ENCODE measurements at places on chromosomes 3 and 15. TPM values are rescaled to one million over a fixed set of nuclear protein-coding genes. Genes with fewer than 3 reads are reported as not detected.
A peak's percentile ranks its signal among the peaks of the same experiment; 100 is the strongest.

DNA sequence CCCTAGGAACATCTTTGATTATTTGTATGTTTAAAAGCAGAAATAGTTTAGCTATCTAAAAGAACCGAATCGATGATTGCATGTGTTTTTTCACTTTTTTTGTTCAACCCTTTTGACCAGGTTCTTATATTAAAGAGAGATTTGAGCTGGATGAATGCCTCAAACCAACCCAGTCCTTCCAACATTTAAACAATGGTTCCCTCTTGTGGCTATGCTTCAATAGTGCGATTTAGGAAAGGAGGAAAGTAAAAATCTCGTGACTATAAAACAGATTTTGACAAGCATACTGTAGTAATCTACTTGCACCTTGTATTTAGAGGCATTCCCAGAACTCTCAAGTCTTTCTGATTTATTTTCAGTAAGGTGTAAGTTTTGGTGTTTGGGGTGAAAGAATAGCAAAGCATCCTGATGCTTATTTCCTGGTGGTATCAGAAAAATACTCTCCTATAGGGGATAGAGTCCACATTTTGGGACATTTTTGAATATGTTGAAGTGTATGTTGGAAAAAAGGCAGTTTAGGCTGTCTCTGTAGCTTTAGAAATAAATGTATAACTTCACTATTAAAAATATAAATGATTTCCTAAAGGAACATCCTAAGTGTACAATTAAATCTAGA is 159.6 kb upstream of the KCNH8 start:
- peak; percentile 26 for DNase-seq

DNA sequence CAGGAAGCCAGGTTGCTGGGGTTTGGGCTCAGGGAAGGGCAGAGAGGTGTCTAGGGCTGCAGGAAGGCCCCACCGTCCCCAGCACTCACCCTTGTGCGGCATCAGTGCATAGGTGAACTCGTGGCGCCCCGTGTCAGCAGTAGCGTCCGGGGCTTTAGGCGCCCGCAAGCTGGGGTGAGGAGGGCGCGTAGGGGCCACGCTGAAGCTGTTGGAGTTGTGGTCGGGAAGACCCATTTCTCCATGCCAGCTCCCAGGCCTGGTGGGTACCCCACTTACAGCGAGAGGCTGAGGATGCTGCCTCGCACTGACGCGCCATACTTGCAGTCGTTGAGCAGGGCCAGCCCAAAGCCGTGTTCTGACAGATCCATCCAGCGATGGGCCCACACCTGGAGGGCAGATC is 9.7 kb downstream of the NEIL1 start:
- DNase-seq, result no peak

Gene C15orf62
- not detected for polyA plus RNA-seq

DNA sequence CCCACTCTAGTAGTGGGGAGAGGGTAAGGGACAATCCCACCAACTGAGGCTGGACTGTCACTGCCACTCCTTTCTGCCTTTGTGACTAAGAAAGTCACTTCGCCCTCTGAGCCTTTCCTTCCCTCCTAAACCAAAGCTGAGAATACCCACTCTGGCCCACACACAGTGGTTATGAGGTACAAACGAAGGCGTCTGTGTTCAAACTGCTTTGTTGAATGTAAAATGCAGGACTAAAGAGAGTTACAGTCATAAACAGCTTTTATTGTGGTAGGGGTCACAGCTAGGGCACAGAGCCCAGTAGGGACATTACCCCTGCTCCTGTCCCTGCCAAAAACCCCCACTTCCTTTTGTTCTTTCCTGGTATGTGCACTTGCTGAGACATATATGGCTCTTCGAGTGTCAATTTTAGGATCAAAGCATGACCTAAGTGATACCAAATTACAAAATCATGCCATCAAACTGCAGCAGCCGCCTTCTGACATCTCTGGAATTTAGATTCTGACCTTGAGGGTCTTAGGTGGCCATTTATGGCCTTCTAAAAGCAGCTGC is 45.1 kb downstream of the CTDSPL start:
- DNase-seq, result no peak

Gene IL12A
- polyA plus RNA-seq, result not detected

GRCh38 chr3:5503136-5503535 is 315.6 kb downstream of the EDEM1 start:
- no peak for DNase-seq

GRCh38 chr15:68386587-68387288 is 45.2 kb downstream of the ITGA11 start:
- no peak for DNase-seq

Gene ISG20
- polyA plus RNA-seq, result 365 TPM

- DNase-seq, result no peak
These were observed 216.4 kb upstream of the DPPA4 start for GRCh38 chr3:109553591-109554371.

GRCh38 chr3:133293397-133294110 is 106.3 kb upstream of the BFSP2 start:
- no peak for DNase-seq

DNA sequence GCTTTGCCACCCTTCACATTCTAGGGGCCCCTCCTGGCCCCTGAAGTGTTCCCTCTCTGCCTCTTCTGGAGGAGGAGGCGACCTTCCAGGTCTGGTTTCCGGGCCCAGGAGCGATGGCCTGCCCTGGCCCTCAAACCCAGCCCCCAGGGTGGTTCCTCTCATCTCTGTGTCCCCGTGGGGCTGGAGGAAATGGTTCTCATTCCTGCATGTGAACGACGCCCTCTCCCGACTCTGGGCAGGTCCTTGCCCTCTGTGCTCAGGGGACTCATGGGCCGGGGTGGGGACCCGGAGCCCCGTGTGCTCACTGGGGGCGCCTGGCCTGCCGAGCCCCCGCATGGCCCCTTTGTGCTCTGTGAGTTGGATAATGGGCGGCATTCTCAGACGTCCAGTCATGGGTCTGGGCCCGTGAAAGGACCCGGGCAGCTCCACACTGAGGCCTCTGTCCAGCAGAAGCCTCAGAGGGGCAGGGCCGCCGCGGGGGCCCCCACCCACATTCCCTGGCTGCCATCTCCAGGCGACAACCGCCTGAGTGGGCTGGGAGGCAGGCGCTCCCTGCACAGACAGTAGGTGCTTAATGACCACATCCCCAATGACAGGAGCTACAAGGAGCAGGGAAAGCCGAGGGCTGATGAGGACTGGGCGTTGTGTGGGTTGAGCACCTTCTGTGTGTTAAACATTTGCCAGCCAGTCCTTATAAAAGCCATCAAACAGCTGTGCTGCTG is 5.5 kb upstream of the PLXND1 start:
- DNase-seq, result no peak

DNA sequence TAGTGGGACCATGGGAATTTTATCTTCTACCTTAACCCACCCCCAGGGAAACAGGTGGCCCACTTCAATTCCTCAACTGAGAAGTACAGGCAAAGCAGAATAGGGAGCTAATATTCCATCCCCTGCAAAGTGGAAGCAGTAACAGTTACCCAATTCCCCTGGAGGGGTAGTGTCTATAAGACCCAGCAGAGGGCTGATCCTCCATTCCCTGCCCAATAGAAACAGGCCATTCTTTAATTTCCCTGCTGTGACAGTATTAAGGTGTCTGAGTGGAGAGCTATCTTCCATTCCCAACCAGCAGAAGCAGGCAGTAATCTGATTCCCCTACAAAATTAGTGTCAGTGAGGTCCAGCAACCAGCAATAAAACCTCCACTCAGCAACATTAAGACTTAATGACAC is 219.8 kb downstream of the ULK4 start:
- DNase-seq, result no peak

GRCh38 chr3:183792976-183793375 is 32.4 kb downstream of the MAP6D1 start:
- DNase-seq, result no peak

Gene OCA2
- polyA plus RNA-seq, result not detected

- no peak for DNase-seq
These were observed 325.4 kb downstream of the UACA start for GRCh38 chr15:70437882-70438451.

Gene GADL1
- polyA plus RNA-seq, result not detected

DNA sequence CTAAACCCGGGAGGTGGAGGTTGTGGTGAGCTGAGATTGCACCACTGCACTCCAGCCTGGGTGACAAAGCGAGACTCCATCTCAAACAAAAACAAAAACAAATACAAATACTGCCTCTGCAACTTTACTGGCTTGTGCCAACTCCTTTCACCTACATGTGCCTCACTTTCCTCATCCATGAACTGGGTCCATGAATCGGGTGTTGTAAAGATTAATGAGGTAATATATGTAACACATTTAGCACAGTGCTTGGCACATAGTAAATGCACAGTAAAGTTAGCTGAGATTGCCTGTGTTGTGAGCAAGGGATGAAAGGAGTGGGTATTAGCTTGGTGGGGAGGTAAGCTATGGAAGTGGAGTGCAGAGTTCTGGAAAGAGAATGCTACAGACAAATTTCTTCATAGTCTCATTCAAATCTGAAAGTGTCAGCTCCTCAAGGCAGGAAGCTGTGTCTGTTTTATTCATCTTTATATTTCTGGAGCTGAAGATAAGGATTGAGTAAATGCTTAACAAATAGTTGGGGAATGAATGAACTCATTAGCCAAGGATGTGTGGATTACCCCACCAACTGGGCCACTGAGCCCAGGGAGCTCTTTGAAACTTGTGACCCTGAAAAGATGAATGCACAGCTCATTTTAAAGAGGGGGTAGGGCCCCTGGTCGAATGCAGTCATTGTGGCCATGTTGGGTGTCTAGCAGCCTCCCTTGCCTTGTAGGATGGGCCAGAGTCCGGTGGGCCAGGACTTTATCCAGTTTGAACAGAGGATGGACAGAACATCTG is 7.7 kb upstream of the CDCP1 start:
- DNase-seq, result no peak

GRCh38 chr3:184506561-184506991 is 55.0 kb upstream of the EPHB3 start:
- no peak for DNase-seq

Gene GPR149
- not detected for polyA plus RNA-seq

DNA sequence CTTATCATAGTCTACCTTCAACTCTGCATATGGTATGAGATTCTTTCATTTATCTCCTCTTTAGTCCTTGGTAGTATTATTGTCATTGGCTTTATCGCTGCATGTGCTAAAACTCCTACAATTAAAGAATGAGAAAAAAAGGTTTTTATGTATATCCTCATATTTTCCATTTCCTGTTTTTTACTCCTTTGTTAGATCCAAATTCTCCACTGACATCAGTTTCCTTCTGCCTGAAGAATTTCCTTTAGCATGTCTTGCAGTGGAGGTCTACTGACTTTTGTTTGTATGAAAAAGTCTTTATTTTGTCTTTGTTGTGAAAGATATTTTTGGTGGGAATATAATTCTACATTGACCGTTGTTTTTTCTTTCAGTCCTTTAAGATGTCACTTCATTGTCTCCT is 81.0 kb upstream of the TNIK start:
- no peak for DNase-seq

DNA sequence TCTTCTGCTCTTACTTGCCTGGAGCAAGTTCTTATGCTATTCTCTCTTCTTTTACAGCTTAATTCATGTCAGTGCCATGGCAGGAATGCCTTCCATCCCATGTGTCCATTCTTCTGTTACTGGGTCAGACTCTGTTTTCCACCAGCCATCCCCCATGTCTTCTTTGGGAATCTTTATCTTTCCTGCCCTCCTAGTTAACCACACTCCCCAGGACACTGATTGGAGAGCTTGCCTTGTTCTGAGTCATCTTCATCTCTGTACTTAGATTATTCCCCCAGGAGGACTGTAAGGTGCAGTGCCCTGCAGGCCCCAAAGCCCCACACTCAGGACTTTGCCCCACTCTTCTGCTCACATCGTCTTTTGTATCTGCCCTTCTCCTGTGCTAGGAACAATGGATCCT is 3.6 kb downstream of the ABHD17C start:
- DNase-seq, result no peak

DNA sequence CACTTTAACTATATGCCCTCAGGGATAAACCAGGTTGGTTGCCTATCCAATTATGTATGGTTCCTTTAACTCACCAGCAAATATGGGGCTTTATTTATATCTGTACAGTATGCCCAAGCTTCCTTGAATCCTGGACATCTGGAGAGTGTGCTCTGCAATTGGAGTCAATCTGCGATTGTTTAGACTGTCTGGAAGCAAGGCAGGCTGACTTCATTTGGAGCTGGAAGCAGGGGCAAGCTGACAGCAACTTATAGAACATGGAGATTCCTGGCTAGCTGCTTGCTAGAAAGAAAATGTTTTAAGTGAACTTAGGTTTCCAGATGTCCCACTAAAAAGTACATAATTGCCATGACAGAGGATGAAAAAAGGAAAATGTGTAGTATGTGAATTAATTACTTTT is 63.7 kb upstream of the TPRG1 start:
- no peak for DNase-seq

Gene TMCO5A
- not detected for polyA plus RNA-seq

DNA sequence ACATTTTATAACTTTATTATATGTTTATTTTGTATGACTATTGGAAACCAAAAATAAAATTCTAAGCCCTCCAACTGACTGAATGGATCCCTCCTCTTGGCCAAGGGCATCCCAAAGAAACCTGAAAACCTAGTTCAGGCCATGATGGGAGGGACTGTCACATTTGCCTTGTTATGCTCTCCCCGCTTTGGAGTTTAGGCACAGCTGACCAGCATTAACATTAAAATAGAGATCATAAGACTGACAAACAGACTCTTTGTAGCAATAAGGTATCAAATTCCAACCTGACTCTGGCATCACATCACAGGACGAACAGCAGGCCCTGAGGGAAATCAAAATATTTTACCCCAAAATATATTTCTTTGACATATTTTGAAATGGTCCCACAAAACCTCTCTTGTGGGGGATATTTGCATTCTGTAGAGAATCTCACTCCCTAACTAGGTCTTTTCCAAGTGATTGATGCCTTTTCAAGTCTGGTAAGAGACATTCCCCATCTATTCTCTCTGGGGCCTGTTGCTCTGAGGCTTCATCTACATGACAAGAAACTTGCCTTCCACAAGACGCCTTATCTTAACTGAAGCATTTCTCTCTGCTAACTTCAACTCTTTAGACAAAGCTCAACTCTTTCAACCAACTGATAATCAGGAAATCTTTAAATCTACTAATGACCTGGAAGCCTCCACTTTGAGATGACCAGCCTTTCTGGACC is 81.8 kb upstream of the PRR23E start:
- DNase-seq, result no peak

DNA sequence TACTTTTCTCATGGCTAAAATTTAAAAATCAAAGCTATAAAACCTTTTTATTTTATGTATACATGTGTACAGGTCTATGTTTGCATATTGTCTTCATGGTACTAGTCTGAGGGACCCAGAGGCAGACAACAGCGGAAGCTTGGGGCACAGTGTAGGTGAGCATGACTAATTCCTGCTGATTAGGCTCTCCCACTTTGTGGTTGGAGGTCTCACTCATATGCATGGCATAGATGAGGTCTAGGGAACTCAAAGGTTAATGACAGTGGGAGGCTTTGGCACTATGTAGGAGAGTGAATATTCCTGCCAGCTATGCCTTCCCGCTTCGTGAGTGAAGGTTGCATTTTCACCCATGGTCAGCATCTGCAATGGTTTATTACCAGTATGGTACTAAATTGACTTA is 47.5 kb upstream of the AADACL2 start:
- DNase-seq, result no peak
